ENCODE measurements at places on chromosomes 5 and 9.
A peak's percentile ranks its signal among the peaks of the same experiment; 100 is the strongest.

DNA sequence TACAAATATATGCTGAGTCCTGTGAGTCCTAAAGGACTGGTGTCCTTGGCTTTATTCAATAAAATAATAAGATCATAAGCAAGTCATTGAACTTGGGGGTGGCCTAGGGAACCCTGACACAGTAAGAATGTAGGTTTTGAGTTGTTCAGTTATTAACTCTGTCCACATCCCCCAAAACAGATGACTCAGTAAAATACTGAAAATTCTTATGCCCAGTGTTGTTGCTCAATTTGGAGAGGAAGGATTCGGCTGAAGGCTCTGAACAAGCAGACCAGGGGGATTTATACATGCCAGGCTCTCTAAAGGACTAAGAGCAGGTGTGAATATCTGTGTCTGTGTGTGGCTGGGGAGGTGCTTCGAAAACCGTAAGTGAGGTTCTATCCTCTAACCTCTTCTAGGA is 173.7 kb downstream of the RMI1 start:
- peak; percentile 62 for DNase-seq

GRCh38 chr9:107644733-107645463 is 155.3 kb upstream of the KLF4 start:
- no peak for DNase-seq

DNA sequence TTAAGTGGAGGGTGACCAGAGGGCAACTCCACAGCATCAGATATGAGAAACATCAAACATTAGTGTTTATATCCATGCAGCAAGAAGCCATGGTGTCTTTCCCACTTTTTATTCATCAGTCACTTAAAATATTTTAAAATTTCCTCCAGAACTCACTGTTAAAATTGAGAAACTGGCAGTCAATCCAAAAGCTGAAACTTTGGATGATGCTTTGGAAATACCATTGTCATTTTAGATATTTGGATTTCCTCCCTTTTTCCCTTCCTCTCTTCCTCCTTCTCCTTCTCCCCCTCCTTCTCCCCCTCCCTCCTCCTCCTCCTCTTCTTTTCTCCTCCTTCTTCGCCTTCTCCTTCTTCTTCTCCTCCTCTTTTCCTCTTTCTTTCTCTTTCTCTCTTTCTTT is 33.1 kb upstream of the NTRK2 start:
- DNase-seq: no peak

DNA sequence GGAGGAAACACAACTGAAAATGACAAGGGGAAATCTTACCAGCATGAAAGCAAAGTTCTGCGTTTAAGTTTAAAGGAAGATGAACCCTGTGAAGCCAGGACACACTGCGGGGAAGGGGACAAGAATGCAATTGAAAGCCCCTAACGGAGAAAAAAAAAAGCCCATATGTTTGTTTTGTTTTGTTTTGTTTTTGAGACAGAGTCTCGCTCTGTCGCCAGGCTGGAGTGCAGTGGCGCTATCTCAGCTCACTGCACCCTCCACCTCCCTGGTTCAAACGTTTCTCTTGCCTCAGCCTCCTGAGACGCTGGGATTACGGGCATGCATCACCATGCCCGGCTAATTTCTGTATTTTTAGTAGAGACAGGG is 2.9 kb downstream of the STK10 start:
- DNase-seq: no peak
